ENCODE measurements at places on chromosomes 6 and 20. TPM values are rescaled to one million over a fixed set of nuclear protein-coding genes. Genes with fewer than 3 reads are reported as not detected.

RFX6 gene
- total RNA-seq: not detected

RGS17 gene
- total RNA-seq: 0.69 TPM

EYS gene
- total RNA-seq: 0.69 TPM

RIPOR3 gene
- total RNA-seq: 16.1 TPM

- DNase-seq: no peak
These were observed 13.2 kb downstream of the PI16 start for GRCh38 chr6:36967757-36968156.

GRCh38 chr6:158441716-158442215 is 118.1 kb upstream of the TMEM181 start:
- DNase-seq: peak; percentile 23

DNA sequence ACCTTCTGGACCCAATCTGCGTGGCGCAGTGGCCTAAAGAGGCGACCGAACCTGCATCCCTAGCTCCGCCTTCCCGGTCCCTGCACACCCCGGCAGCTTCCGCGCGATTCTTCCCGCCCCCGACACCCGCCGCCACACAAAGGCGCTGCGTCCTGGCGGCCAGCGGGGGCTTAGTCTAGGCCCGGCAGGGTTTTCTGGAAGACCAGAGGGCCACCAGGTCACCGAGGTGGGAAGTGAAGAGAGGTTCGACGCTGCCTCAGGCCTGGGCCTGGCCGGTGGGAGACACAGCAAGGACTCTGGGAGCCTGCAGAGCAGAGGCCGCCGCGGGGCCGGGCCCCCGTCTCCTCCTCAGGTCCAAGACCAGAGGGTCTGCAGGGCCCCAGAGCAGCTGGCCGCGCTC is 154.9 kb downstream of the OR2B2 start:
- no peak for DNase-seq

DNA sequence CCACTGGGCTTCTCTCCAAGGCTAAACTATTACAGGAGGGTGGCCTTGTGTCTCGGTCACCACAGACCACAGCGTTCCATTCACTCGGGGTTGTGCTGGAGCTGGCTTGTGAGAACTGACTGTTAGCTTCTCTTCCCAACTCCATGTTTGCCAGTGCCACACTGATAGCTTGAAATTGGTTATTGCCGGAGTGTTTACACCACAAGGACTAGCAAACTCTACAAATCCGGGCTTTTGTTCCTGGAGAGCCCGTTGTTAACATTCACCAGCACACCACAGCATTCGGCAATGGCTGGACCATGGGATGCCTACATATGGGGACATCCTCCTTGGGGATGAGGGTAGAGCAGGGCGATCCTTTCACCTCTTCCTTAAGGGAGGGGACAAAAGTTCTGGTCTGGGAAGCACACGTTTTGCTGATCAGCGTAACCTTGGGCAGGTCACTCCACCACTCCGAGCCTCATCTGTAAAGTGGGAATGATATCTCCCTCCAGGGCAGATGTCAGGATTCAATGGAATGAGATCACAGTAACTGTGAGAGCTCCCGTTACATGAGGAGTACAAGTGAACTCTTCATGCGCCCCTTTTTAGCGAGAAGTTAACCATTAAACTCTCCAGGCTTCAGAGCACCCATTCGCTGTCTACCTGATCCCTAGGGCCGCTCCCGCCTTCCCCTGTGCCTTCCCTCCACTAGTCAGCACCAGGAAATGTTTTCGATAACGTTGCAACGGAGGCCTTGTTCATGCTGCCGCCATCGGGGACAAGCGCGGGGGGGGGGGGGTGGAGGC is 41.7 kb upstream of the TTPAL start:
- no peak for DNase-seq

DNA sequence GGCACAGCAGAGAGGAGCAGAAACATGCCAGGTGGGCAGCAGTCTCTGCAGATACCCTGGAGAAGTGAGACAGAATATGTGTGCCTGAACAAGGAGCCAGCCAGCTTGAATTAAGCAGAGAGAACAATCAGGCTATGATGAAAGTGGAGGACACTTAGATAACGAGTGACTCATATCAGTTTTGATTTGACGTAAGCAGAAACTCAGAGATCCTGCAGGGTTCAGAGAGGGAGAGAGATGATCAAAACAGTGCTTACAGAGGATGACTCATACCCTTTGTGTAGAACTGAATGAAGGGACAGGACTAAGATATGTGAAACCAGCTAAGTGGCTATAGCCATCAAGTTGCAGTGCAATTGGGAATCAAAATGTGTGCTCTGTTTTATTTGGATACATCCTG is 300.7 kb downstream of the TENT5A start:
- DNase-seq: no peak

DNA sequence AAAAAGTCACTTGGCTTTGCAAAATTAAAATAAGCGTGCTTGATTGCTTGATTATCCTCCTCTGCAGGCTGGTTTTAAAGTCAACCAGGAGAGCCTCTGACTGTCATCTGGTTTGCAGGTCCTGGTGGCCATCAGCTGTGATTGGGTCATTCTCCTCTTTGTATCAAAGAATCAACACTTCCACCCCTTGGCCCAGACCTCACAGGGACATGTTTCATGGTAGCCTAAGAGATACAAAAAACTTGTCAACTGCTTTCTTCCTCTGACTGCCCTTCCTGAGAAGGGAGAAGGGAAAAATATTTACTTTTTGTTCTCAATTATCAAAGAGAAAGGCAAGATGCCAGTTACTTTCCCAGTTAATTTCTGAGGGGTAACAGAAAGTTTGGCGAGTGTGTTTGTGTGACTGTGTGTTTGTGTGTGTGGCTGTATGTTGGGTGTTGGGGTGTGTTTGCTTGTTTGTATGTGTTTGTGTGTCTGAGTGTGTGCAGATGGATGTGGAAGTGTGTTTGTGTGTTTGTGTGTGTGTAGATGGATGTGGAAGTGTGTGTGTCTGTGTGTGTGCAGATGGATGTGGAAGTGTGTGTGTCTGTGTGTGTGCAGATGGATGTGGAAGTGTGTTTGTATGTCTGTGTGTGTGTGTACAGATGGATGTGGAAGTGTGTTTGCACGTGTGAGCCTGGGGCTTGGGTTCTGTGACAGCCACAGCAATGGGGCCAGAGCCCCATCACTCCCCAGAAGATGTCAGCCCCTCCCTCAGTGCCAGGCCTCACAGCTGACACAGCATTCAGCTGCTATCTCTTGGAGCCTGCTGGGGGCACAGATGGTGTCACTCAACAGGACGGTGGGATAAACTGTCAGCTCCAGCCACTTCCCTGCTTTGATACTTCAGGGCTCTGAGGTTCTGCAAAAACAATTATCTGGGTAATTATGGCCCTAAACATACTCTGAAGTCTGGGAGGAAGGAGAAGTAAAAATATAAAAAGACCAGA is 98.6 kb upstream of the RNF24 start:
- DNase-seq: no peak

DNA sequence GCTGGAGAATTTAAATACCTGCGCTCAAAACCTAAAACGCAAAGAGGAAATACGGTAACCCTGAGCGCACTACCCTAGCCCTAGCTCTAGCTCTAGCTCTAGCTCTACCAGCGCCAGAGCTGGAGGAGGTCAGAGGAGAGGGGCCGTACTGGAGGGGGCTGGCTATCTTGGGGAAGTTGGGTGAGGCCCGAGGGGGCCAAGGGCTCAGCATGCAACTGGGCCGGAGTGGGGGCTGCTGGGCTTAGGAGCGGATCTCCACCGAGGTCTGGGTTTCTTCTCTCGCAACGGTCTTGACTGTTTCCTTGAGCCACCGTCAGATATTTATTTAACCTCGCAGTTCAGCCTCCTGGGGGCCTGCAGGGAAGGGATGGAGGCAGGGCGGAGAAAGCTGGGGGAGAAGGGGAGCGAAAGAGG is 91.0 kb downstream of the NCR2 start:
- DNase-seq: no peak

DNA sequence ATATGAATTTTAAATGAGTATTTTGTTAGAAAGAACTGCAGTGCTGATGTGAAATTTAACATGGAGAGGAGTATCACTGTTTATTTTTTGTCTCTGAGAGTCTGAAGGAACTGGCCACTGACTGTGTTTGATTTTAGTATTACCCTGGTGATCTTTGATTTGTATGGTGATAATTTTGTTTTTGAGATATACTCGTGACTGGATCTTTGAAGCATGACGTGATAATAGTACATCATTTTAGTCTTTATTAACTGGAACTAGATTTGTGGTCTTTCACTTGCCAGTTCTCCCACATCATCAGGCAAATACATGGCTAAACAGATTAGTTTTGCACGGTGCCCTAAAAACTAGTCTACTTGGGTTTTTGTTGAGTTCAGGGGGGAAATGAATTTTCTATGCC is 55.5 kb downstream of the ARID1B start:
- DNase-seq: no peak

DNA sequence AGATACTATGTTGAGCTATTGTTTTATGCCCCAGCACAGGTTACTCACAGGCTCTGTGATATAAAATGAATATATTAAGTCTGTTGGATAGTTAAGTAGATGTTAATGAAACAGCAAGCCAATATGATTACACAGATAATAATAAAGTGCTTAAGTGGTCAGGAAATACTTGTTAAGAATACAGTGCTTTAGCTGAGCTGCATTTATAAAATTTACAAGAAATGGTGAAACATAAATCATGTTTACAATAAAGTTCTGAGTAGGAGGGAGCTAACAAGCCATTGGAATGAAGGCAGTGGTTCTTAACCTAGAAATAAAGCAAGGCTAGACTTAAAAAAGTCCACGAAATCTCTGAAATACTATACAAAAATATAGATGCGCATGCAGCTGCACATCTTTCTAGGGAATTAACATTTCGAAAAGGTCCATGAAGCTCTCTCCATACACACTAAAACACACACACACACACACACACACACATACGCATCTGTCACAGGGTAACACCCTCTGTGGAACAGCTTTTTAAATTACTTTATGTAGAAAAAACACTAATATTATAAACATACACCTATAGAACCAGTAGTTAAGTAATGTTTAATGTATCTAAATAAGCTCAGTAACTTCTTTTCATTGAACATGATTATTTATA is 87.3 kb downstream of the COL9A1 start:
- no peak for DNase-seq

- no peak for DNase-seq
These were observed 749 bp downstream of the FRK start for GRCh38 chr6:116059713-116060571.

- no peak for DNase-seq
These were observed 41.8 kb upstream of the LAMA4 start for GRCh38 chr6:112296122-112296521.

- peak; percentile 11 for DNase-seq
These were observed 212.6 kb downstream of the MOXD1 start for GRCh38 chr6:132188556-132189264.

DNA sequence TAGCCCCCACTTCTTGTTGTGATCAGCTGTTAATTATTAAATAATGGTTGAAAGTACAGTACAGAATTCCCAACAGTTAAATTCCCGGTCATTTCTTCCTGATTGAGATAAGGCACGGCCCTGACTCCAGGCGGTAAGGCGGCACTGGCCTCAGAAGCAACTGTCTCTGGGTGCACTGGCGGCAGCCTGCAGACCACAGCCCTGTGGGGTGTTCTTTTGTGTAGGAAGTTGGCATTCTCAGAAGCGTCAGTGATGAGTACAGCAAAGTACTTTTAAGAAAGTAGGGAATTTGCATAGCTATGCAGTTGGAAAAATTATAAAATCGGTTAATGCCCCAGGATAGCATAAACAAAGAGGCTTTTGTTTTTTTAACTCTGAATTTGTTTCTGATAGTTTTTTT is 50.5 kb downstream of the SAMD5 start:
- DNase-seq: no peak

- DNase-seq: no peak
These were observed 154.1 kb upstream of the MMS22L start for GRCh38 chr6:97437087-97437486.

DNA sequence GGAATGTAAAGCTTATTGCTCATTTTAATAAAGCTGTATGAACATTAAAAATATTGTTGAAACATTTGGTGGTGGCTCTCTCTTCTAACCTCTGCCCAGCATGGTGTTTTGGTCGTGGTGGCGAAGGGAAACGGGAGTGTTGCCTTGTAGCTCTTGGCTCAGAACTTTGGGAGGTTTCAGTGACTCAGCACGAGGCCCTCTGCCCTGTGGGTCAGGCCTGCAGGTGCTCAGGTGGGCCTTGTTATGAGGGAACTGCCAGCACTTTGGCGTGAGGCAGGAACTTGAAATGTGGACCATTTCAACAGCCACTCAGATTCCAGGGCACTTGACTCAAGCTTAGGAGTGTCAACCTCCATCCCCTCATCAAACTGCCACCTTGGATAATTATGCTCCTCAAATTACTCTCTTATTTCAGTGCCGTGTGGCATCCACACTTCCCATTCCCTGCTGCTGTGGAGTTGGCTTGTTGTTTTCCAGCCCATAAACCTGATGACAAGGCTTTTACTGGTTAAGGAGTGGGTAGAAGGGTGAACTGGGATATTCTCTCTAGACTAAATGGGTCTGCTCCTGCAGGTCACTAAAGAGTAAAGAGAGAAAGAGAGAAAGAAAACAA is 36.3 kb downstream of the PRDM1 start:
- DNase-seq: no peak

DNA sequence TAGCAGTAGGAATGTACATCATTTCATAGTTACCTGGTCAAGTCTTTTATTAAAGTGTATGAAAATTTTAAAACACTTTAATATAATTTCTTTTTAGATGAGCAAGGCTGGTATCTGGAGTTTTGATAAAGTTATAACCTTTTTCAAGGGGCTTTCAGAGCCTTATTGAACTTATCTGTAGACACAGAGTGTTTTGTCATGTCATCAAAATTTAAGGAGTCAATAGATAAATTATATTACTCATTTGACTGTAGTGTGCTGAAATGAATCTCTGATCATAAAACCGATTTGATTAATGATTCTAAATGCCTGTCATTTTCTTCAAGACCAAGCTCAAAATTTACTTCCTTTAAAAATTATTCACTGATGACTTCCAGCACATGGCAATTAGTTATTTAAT is 125.6 kb downstream of the ARID1B start:
- no peak for DNase-seq

DNA sequence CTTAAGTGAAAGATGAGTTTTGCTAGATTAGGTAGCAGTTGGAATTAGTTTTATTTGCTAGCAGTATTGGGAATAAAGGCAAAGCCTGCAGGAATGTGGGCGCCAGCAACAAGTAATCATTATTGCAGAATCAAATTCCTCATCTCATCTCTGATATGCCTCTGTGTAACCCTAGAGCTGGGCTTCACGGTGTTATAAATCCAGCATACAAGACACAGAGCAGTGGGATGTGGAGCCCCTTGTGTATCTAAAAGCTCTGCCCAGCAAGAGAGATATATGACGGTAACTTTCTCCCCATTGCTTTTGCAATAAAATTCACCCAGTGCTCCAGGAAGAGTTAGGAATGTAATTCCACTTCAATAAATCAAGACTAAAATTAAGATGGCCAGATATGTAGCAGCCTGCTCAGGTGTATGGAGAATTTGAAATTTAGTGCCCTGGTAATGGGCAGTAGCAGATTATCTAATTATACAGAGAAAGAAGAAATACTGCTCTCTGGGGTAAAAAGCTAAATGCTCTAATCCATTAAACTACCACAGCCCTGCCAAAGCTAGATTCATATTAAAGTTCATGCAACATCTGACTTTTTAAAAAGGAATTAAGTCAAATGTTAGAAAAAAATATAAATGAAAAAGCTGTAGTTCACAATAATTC is 5.6 kb upstream of the BLOC1S5 start:
- DNase-seq: no peak
